ENCODE measurements at places on chromosomes 7 and 10.

GRCh38 chr10:29479081-29479925 is 155.5 kb downstream of the SVIL start:
- peak; percentile 62 for DNase-seq

DNA sequence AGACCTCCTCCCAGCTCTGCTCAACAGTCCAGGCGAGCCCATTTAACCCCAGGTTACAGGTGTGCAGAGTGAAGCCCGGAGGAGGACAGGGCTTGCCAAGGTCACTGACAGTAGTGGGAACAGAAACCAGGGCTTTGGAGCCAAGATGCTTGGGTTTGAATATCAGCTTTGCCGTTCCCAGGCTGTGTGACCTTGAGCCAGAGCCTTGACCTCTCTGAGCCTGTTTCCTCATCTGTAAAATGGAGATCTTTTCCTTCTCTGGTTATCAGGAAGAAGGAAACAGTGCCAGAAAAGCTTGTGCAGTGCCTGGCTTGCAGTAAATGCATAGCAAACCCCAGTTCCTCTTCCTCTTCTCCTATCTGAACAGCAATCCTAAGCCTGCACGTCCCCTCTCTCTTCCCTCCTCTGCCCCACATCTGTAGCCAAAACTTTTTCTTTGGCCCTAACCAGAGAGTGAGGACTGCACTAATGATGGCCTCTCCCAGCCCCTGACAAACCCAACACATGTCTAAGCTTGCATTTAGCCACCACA is 21.4 kb upstream of the MLXIPL start:
- DNase-seq, result no peak

- DNase-seq, result no peak
Measured at GRCh38 chr7:101562531-101563197, 66.4 kb downstream of the MYL10 start.

- DNase-seq, result no peak
Measured at GRCh38 chr10:114304571-114305421, 65.7 kb downstream of the VWA2 start.

DNA sequence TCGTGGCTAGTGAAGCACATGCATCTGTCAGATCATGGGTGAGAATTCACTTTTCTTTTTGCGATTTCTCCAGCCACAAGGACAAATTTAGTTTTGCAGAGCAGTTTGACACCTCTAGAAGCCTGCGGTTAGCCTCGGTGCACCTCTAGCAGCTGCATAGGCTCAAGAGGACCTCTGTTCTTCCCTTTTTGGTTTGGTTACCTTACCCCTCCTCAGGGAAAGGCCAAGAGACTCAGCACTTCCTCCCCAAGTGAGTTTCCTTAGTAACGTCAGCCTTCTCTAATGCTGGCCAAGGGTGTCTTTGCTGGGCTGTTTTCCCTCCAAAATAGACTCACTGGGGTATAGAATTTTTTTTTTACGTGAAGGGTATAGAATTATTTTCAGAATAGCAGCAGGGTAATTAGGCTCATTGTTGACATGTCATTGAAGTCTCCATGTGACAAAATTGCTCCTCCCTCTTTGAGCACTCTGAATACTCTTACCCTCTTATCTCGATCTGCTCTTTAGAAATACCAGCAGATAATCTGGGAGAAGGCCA is 97.8 kb downstream of the AUTS2 start:
- DNase-seq, result no peak

- no peak for DNase-seq
Measured at GRCh38 chr10:30748152-30748973, 118.8 kb upstream of the LYZL2 start.
